Activated CD4-positive, CD25-positive, alpha-beta regulatory T cell (primary cell): ENCODE measurements at places on chromosomes 11 and 22.

GRCh38 chr11:34599406-34599945 is 21.4 kb upstream of the EHF start:
- DNase-seq, result no peak

GRCh38 chr22:37491559-37492427 is 5.6 kb upstream of the MFNG start:
- no peak for DNase-seq

DNA sequence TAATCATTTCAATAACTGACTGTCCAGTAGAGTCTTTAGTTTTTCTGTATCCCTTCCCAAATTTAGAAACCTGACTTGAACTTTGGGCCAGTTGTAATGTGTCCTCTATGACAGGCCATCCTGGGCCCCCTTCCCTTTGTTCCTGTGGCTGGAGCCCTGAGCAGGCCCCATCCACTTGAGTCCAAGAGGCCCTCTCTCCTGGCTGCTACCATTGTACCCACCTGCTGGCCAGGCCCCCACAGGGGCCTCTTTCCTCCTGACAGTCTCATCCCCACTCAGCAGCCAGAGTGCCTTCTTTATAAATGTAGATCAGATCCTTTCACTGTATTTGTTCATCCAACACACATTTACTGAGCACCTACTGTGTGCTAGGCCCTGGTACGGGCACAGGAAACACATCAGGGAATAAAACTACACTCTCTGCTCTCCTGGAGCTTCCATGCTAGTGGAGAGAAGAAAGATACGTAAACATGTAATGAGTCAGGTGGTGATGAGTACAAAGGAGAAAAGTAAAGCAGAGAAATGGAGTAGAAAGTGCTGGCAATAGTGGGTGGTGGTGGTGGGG is 2.7 kb upstream of the LRP5 start:
- no peak for DNase-seq

- DNase-seq, result peak; percentile 60
These were observed at the start of gene PICK1 for GRCh38 chr22:38056969-38057891. TSS of gene PICK1 (plus strand) at chr22:38057404. CDS start at chr22:38057810, 406 bp downstream.

DNA sequence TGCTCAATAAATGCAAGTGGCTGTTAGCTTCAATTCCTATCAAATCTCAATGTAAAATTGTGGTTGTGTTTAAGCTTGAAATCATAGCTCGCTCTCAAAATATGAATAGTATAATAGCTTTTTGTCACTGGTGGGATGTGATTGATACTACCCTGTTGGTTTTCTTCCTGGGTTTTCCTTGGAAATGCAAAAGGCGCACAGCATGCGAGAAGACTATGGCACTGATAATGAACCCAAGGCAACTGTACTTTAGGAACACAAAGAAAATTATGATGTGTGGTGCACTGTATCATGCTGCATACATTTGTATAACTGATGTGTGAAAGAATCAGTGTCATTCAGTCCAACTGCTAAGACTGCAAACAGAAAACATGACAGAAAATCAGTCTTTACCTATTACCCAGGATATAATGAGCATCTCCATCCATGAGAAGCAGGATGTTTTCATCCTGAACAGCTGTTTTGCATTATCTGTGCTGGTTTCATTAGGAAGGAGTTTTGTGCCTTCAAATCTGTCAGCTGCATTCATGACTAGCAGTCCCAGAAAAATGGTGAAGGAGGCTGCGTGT is 101.2 kb downstream of the TRPC6 start:
- no peak for DNase-seq

DNA sequence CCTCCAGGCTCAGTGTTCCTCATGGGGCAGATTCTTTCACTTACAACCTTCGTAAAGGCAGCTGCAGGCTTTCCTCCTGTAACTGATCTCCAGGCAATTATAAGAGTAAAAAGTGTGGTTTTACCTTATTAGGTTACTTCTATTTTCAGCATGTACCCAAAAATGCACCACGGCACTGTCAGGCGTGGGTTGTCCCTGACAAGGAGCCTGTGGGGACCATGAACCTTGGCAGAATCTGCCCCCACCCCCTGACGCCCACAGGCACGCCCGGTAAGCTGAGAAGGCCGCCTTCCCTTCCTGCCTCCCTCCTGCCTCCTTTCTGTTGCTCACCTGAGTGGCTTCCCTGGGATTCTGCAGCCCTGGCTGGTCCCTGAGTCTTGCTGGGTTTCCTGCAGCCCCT is 1383.3 kb downstream of the TBC1D22A start:
- DNase-seq, result no peak

GRCh38 chr11:2342981-2343380 is 34.1 kb upstream of the CD81 start:
- DNase-seq, result no peak

DNA sequence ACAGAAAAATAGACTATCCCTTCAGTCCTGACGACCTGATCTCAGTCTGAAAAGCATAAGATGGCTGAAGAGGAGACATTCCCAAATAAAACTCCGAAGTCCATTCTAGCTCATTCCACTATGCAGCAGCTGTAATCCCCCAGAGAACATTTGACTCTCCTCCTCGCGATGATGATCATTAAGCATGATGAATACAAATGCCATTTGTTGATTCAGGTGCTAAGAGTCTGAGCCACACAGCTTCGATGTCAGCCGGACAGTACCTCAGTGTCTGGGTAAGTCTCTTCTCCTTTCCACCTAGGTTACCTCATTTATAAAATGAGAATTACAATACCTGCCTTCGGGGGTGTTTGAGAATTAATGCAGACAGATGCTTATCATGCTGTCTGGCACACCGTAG is 94.8 kb downstream of the TENM4 start:
- no peak for DNase-seq

GRCh38 chr11:124759266-124760204 is 2.6 kb downstream of the ESAM start:
- no peak for DNase-seq

- no peak for DNase-seq
These were observed 7.8 kb upstream of the DKK3 start for GRCh38 chr11:12016246-12016645.

- DNase-seq, result no peak
These were observed 10.8 kb upstream of the TPP1 start for GRCh38 chr11:6629892-6630631.

DNA sequence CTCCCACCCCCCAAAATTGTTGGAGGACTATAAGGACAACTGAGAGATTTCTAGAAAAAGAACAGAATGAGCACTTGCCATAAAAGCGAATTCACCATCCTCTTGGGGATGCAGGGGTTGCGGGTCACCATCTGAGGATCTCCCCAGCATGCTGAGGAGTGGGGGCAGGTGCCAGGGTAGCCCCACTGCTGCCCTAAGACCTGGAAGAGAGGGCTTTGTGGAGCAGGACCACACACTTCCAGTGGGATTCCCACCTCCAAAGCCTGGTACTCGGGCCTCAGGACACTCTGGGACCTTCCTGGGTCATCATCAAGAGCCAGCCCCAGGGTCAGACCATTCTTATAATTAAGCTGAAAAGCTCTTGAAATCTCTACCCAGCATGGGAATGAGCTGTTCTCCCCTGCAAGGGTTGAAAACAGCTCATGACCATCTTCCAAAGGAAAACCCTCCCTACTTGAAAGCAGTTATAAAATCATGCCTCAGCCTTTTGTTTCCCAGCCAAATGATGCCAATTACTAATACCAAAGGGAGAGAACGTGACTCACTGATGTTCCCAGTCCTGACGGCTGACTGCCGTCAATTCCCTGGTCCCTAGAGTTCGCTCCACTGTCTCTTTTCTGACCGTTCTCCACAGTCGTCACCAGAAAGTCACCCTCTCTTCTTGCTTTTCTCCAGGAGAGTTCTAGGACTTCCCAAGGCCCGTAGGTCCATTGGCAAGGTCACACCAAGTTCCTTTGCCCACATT is 76.8 kb upstream of the CREB3L1 start:
- DNase-seq, result no peak

- no peak for DNase-seq
These were observed 17.9 kb upstream of the ADA2 start for GRCh38 chr22:17237038-17237668.

- DNase-seq, result no peak
These were observed 31.2 kb upstream of the RASL10A start for GRCh38 chr22:29346659-29347058.
